ENCODE measurements at places on chromosomes 1 and 21. TPM values are rescaled to one million over a fixed set of nuclear protein-coding genes. Genes with fewer than 3 reads are reported as not detected.

The SKI gene
- total RNA-seq = 39.9 TPM

The TEKT2 gene
- not detected for total RNA-seq

The REG4 gene
- total RNA-seq = not detected

The OR2T8 gene
- not detected for total RNA-seq

The COL11A1 gene
- 0.13 TPM for total RNA-seq

The EMC1 gene
- total RNA-seq = 28.6 TPM

The FCER1G gene
- total RNA-seq = 11.4 TPM

The LIN9 gene
- total RNA-seq = 13.1 TPM

The WNT9A gene
- total RNA-seq = 6.5 TPM

The MFN2 gene
- total RNA-seq = 619 TPM

The OPTC gene
- total RNA-seq = not detected

The LZIC gene
- total RNA-seq = 29.7 TPM

The MYOG gene
- total RNA-seq = 0.16 TPM

The EFNA1 gene
- 30.2 TPM for total RNA-seq

The ACTN2 gene
- total RNA-seq = 3,389 TPM

The EPHB2 gene
- total RNA-seq = 0.81 TPM

The NLRP3 gene
- 1.1 TPM for total RNA-seq

The TCHH gene
- total RNA-seq = 0.05 TPM

The RHEX gene
- 0.24 TPM for total RNA-seq

The IVL gene
- not detected for total RNA-seq

The F13B gene
- not detected for total RNA-seq

The TRABD2B gene
- total RNA-seq = 3.4 TPM

The INAVA gene
- total RNA-seq = 0.27 TPM

The FBXO2 gene
- total RNA-seq = 2.9 TPM

The EXTL1 gene
- total RNA-seq = 9.2 TPM

The GSTM2 gene
- total RNA-seq = 43.5 TPM

The PLEKHG5 gene
- 14.9 TPM for total RNA-seq

The CASZ1 gene
- total RNA-seq = 82.0 TPM

The CLEC20A gene
- not detected for total RNA-seq

The SYDE2 gene
- 20.2 TPM for total RNA-seq

The MEX3A gene
- total RNA-seq = 0.24 TPM

The MR1 gene
- total RNA-seq = 4.6 TPM

The TEDDM1 gene
- total RNA-seq = not detected

The SPATA45 gene
- total RNA-seq = not detected

The ADCY10 gene
- 0.97 TPM for total RNA-seq

The RCC1 gene
- 4.1 TPM for total RNA-seq

The PROK1 gene
- 0.46 TPM for total RNA-seq

The LCE1A gene
- total RNA-seq = not detected

The TRAF3IP3 gene
- total RNA-seq = 1.00 TPM

The REN gene
- total RNA-seq = not detected

The ZBTB8A gene
- 3.0 TPM for total RNA-seq

The FMO3 gene
- total RNA-seq = 1.2 TPM

The CTSK gene
- 10.8 TPM for total RNA-seq

Measured in cardiac septum (tissue), 1 donor.